ENCODE measurements at places on chromosomes 6 and 20.
A peak's percentile ranks its signal among the peaks of the same experiment; 100 is the strongest.

GRCh38 chr6:85364344-85364743 is 85.5 kb upstream of the NT5E start:
- DNase-seq = no peak

- DNase-seq = no peak
Measured at GRCh38 chr6:12941422-12941821, 224.9 kb downstream of the PHACTR1 start.

- DNase-seq = peak; percentile 16
Measured at GRCh38 chr6:71012866-71013469, 56.1 kb upstream of the B3GAT2 start.

- DNase-seq = peak; percentile 6
Measured at GRCh38 chr20:45051204-45052060, 49.5 kb downstream of the KCNS1 start.

- no peak for DNase-seq
Measured at GRCh38 chr6:87697581-87698546, 4.2 kb downstream of the AKIRIN2 start.

- DNase-seq = no peak
Measured at GRCh38 chr6:166104872-166105271, 62.8 kb downstream of the TBXT start.

GRCh38 chr6:111832833-111833418 is 40.3 kb downstream of the FYN start:
- DNase-seq = no peak

GRCh38 chr6:83370567-83370966 is 60.3 kb downstream of the ME1 start:
- no peak for DNase-seq

GRCh38 chr20:60718743-60719480 is 533.1 kb upstream of the CDH4 start:
- no peak for DNase-seq

- peak; percentile 81 for DNase-seq
Measured at GRCh38 chr6:90233994-90234393, 62.6 kb downstream of the BACH2 start.

- DNase-seq = no peak
Measured at GRCh38 chr6:1762203-1762602, 152.5 kb downstream of the FOXC1 start.

GRCh38 chr20:2701671-2702081 is 9.1 kb downstream of the EBF4 start:
- no peak for DNase-seq

GRCh38 chr20:23225407-23226060 is 125.1 kb upstream of the NXT1 start:
- no peak for DNase-seq

GRCh38 chr20:25470045-25470444 is 62.6 kb downstream of the GINS1 start:
- DNase-seq = peak; percentile 62

GRCh38 chr6:156595476-156595875 is 181.7 kb upstream of the ARID1B start:
- no peak for DNase-seq

GRCh38 chr20:10713161-10713560 is 39.4 kb upstream of the JAG1 start:
- no peak for DNase-seq

DNA sequence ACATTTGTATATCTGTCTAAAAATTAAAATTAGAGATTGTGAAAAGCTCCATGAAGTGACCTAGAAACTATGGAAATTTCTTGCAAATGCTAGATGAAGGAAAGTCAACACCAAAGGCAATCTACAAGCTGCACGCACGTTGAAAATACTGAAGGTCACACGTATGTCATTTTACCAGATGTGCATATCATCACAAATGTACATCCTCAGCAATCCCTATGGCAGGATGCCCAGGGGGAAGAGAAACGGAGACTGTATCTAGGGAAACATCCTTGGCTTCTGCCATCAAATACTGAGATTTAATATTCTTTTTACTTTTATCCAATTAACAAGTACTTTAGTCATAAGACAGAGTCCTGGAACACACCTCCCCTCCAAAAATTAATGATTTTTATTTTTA is 672.0 kb downstream of the RNF144B start:
- DNase-seq = no peak

DNA sequence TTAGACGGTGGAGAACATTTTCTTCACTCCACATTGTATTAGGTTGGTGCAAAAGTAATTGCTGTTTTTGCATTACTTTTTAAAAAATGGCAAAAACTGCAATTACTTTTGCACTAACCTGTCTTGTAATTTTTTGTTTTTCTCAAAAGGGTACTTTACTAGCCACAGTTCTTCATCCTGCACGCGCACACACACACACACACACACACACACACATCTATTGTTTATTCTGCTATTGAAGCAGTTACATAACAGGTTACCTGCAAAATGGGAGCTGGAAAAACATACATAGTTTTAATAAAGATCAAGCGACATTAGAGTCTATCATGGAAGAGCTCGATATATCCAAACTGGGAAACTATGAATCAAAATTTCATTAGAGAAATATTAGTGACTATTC is 235.2 kb downstream of the SIM1 start:
- no peak for DNase-seq

GRCh38 chr6:13558718-13559117 is 15.7 kb upstream of the SIRT5 start:
- no peak for DNase-seq

GRCh38 chr6:3165631-3166534 is 8.5 kb upstream of the TUBB2A start:
- DNase-seq = no peak

DNA sequence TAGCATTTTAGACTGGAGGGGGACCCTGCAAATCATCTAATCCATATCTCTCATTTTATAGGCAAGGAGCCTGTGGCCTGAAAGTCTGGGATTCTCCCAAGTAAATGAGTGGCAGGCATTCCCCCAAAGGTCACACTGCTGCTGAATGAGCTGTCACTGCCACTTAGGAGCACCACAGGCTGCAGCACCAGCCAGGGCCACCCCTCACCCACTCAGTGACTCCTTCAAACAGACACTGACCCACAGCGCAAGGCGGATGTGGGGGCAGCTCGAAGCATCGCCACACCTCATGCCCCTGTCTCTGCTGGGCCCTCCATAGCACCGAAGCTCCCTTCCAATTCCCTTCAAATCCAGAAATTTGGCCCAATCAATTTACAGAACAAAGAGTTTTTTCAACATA is 119.9 kb upstream of the ARID1B start:
- no peak for DNase-seq

- no peak for DNase-seq
Measured at GRCh38 chr20:44537993-44538392, 16.1 kb upstream of the SERINC3 start.

GRCh38 chr6:109800771-109801170 is 109.7 kb downstream of the FIG4 start:
- no peak for DNase-seq

GRCh38 chr6:162700966-162701365 is 26.6 kb downstream of the PRKN start:
- no peak for DNase-seq

DNA sequence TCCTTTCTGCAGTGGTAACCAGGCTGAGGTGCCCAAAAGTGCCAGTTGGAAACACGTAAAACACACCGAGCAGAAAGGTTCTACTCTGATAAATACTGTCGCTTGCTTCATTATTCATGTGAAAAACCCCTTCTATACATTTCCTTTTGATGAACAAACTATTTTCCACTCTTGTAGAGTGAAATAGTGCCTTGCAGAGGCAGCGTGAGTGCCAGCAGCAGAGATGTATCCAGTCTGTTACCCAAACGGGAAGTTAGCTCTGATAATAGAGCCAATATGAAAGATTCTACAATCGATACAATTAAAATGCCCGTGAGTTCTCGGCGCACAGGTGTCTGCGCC is 1.5 kb downstream of the ZBTB46 start:
- DNase-seq = no peak

DNA sequence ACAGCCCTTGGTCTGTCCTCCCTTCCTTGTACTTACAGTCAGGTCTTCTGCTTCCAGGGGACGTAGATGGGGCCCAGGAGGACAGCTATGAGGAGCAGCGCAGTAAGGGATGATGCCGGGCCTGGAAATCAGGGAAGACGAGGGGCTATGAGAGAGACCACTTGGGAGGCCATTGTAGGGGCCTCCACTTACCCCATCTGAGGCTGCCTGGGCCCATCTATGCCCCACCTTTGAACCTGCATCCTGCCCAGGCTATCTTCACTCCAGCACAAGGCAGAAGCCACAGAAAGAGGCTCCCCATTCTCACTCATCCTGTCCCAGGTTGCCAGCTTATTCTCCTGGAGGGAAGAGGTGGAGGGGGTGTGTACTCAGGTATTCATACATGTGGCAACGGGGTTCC is 10.4 kb upstream of the SIRPB1 start:
- DNase-seq = no peak

GRCh38 chr6:5718231-5718947 is 288.3 kb downstream of the NRN1 start:
- no peak for DNase-seq

DNA sequence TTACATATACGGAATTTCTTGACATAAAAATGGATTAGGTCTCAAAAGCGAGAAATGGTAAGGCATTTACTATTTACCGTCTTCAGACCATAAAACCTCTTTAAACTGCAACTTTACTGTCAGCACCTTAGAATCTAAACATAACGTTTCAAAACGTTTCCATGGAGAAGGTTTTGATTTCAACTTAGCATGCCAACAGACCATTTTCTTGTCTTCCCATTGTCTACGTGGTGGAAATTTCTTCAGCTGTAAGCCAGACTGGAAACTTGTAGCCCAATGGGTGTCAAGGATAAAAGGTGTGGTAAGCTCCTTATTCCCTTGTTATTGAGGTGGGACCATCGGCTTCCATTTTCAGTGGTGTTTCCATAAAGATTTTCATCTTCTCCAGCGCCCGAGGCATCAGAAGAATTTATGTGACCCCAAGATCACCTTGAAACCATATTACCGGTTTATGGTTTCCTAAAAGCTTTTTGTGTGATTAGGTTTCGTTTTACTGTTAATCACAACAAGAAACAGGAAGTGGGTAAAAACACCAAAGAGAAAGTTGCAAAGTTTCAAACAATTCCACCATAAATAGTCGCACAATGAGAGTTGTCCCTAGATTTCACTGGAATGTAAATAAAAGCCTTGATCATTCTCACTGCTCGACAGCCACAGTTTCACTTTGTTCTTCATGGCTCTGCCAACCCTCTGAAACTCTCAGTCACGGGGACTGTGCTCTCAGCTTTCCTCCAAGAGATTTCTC is 63.0 kb upstream of the CD2AP start:
- peak; percentile 4 for DNase-seq

DNA sequence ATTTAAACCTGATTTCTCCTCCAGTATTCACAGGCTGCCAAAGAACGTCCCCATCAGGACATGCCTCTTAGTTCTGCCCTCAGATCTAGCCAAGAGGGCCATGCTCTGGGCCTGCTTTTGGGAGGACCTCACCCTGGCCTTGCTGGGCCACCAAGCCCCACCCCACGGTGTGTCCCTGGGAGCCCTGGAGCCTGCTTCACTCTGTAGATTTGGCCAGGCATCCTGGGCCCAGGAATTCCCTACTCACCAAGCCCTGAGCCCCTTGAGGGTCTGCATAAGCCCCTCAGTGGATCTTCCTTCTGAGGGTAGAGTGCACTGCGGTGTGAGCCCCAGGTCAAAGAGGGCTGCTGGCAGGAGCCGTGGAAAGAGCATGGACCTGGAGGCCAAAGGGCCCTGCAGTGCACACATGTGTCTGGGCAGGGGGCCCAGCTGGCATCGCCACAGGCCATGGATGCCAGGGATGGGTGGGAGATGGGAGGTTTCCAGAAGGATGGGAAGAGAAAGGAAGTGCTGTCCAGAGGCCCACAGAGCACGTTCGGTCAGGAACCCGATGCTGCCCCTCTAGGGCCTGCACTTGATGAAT is 98.0 kb downstream of the DACT2 start:
- no peak for DNase-seq

DNA sequence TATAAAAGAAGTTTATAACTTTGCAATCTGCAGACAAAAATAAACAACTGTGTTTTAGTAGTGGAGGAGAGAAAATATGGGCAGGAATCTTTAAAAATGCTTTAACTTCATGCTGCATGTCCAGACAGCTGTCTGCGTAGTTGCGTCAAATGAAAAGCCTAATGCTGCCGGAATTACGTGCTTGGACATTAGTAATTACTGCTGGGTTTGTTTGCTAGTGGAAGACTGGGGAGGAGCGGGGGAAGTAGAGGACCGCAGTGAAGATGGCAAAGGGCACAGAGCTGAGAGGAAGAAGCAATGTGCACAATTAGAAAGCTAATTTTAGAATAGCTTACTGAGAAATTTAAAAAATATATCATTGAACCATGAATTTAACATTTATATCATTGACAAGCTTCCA is 2.4 kb downstream of the SNAP25 start:
- DNase-seq = no peak

DNA sequence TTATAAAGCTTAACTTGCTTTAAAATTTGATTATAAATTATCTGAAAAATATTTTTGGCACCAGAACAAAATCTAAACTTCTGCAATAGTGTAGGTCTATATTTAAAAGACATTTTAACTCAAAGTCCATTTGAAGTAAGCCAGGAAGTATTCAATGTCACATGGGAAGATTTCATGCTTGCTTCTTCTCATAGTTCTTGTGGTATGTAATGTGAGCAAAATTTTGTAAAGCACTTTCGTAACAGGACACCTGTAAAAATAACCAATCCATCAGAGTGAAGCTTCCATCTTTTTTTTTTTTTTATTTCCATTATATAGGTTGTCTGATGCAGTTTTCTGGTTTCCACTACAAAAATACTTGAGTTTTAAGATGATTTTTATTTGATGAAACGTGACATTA is 386.1 kb downstream of the LAMA2 start:
- DNase-seq = no peak

DNA sequence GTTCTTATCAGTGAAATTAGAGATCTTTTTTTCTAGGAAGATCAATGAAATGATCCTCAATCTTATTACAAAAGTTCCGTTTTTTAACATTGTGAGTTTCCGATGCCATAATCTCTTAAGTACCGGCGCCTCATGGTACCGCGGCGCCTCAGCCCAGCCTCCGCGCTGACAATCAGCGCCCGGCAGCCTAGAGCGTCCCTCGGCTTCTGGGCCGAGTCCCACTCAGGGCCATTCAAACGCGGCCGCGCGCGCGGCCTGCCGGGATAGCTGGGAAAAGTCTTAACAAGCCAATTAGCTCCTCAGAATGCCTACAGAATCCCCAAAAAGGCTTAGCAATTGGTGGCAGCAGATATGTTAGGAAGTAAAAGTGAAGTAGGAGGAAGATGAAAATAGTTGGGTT is 204.8 kb downstream of the ADGB start:
- no peak for DNase-seq

DNA sequence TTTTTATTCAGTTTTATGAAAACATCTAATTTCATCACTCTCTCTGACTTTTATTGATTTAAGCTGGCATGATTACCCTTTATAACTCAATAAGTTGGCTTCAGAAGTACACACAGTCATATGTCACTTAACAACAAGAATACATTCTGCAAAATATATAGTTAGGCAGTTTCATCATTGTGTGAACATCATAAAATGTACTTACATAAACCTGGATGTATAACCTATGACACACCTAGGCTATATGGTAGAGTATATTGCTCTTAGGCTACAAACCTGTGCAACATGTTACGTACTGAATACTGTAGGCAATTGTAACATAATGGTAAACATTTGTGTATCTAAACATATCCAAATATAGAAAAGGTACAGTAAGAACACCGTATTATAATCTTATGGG is 362.2 kb upstream of the BTBD3 start:
- DNase-seq = no peak

Data from CD4-positive, alpha-beta T cell treated with Interleukin-6 for 4 hours (primary cell).